ENCODE measurements at places on chromosomes 3 and 15. TPM values are rescaled to one million over a fixed set of nuclear protein-coding genes. Genes with fewer than 3 reads are reported as not detected.

DNA sequence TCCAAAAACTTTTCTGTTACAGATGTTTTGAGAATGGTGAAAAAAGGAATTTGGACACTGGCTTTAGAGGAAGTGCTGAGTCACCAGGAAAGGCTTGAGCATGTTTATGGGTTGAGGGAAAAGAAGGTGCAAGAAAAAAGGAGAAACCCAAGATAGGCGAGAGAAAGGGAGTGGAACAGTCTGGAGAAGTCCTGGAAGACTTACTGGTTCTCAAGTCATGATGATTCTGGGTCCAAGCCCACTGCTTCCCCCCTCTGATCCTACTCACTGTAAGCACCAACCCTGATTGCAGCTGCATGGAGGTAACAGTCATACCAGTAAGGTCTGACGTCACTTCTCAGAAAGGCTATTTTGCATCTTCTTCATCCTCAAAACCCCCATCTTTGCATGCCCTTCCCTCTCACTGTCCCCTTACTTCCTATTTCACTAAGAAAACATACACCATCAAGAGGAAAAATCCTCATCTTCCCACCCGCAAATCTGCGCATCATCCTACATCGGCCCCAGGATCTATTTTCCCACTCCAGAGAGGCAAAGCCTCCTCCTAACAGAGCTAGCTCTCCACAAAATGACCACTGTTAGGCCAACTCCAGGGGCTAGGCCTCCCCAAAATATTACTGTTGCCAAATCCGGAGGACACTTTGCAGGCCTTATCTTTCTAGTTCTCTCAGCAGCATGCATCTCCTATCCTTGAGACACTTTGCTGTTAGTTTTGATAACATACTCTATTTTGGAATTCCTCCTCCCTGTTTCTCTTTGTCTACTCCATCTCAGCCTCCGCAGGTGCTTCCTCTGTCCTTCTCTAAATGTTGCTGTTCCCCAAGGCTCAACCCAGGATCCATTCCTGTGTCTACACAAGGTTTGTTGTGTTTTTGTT is 3.2 kb upstream of the ATP13A3 start:
- DNase-seq = no peak

DNA sequence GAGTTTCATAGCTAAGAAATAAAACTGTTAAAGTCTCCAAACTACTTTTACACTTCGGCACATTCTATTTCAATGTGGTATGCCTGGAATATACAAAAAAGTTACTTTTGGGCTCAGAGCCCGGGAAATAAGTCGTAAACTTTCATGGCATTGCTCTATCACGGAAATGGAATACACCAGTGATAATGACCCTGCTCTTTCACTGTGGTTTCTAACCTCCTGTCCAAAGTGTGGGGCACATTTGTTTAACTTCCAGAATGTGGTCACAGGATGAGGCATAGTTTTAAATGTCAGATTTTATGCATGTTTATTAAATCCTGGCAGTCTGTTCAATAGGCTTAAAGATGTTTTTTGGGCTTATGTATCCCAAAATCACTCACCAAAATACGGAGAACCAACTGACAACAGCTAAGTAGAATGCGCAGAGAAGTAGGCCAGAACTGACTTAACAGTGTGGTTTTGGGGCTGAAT is 5.1 kb downstream of the CXCR6 start:
- no peak for DNase-seq

DNA sequence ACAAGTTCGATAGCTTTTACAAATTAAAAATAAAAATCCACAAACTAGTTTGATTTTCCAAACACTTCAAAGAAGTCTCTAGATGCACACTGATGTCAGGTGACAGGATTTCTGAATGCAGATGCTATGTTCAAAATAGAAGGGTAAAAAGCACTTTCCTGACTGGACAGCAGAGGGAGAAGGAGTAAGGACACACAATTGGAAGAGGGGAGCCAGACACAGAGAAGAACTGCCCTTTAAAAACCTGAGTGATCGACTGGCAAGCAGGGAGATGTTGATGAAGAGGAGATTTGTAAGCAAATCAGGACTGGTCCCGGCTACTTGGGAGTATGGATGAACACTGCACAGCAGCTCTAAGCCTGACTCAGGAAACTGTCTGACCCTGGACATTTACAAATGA is 612.8 kb downstream of the MAGI1 start:
- DNase-seq = no peak

HESX1 gene
- total RNA-seq = 0.91 TPM

CAMP gene
- not detected for total RNA-seq

All from upper lobe of left lung (tissue), 6 donors.